ENCODE measurements at places on chromosomes 12 and 14. TPM values are rescaled to one million over a fixed set of nuclear protein-coding genes. Genes with fewer than 3 reads are reported as not detected.

DNA sequence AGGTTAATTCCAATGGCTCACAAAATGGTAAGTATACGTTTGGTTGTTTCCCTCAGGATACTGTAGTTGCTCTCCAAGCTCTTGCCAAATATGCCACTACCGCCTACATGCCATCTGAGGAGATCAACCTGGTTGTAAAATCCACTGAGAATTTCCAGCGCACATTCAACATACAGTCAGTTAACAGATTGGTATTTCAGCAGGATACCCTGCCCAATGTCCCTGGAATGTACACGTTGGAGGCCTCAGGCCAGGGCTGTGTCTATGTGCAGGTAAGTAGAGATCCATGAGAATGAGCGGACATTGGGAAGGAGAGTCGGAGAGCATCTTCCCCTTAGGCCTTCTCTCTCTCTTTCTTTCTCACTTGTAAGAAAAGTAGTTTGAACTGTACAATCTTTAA lies 45.4 kb downstream of the A2ML1 start:
- H3K4me1 ChIP-seq, result no peaks in the 10 kb centered on the region
- ATAC-seq, result no peak
- no peaks in the 10 kb centered on the region for H3K36me3 ChIP-seq
- H3K27ac ChIP-seq, result no peak overlapping the region
- no peak overlapping the region for H3K4me3 ChIP-seq

DNA sequence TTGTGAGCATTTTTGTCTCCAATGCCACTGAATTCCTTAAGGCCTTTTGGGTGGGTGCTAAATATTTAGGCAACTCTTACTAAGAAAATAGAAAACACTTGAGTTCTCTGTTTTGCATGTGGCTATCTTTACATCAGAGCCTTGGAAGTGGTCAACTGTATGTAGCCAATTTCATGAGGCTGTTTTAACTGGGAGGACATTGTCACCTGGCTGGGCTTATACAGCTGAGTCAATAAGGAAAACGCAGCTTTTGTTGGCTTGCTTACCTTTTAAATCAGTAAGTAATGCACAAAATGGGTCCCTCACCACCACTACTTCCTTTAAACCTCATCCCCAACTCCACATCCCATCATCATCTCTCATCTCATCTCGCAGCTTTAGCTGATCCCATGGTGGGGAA lies 194.3 kb downstream of the RGS6 start:
- no peak overlapping the region for H3K27ac ChIP-seq
- no peak overlapping the region for H3K4me3 ChIP-seq
- no peaks in the 10 kb centered on the region for H3K36me3 ChIP-seq
- no peaks in the 10 kb centered on the region for H3K4me1 ChIP-seq

GRCh38 chr12:67456431-67456901 lies 187.3 kb downstream of the CAND1 start:
- H3K27ac ChIP-seq, result no peak overlapping the region
- no peaks in the 10 kb centered on the region for H3K27me3 ChIP-seq
- no peaks in the 10 kb centered on the region for H3K36me3 ChIP-seq
- no peak overlapping the region for H3K4me3 ChIP-seq
- H3K4me1 ChIP-seq, result peaks cover 18% of the 10 kb centered on the region
- ATAC-seq, result peak; percentile 46

- H3K4me3 ChIP-seq, result no peak overlapping the region
- H3K36me3 ChIP-seq, result no peaks in the 10 kb centered on the region
- no peak for ATAC-seq
- no peaks in the 10 kb centered on the region for H3K4me1 ChIP-seq
Measured at GRCh38 chr12:74945771-74946198, 263.9 kb downstream of the KCNC2 start.

- H3K4me1 ChIP-seq, result no peaks in the 10 kb centered on the region
- H3K27me3 ChIP-seq, result no peaks in the 10 kb centered on the region
- ATAC-seq, result no peak
- H3K36me3 ChIP-seq, result peaks cover 8% of the 10 kb centered on the region
Measured at GRCh38 chr14:20996521-20996920, 2.6 kb upstream of the SLC39A2 start.

- no peaks in the 10 kb centered on the region for H3K27me3 ChIP-seq
- peak overlapping the region; percentile 65 for H3K27ac ChIP-seq
- H3K36me3 ChIP-seq, result no peaks in the 10 kb centered on the region
- peak; percentile 68 for ATAC-seq
- no peak overlapping the region for H3K4me3 ChIP-seq
Measured at GRCh38 chr12:56593909-56594621, 36.1 kb downstream of the BAZ2A start.

GRCh38 chr12:15788233-15789219 lies 662 bp downstream of the EPS8 start:
- peak overlapping the region; percentile 83 for H3K4me3 ChIP-seq
- no peaks in the 10 kb centered on the region for H3K36me3 ChIP-seq
- H3K27me3 ChIP-seq, result no peaks in the 10 kb centered on the region
- peak overlapping the region; percentile 89 for H3K27ac ChIP-seq

DNA sequence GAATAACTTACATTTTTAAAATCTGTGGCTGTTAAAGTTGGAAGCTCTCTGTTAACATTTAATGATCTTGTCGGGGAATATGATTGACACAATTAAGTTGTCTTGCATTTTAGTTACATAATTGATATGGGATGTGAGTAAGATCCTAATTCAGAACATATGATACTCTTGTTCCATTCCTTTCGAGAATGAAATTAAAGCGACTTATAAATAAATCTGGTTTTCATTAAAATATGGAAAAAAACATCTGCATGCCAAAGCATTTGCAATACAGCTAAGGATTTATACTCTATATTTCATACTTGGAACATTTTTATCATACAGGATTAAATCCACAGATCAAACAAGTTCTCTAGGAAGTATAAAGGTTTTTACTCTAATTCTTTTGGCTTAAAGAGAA lies 52.0 kb downstream of the SLC38A6 start:
- no peak for ATAC-seq
- H3K27me3 ChIP-seq, result no peaks in the 10 kb centered on the region
- no peaks in the 10 kb centered on the region for H3K36me3 ChIP-seq

- H3K27me3 ChIP-seq, result no peaks in the 10 kb centered on the region
- no peaks in the 10 kb centered on the region for H3K4me1 ChIP-seq
- H3K36me3 ChIP-seq, result no peaks in the 10 kb centered on the region
- ATAC-seq, result no peak
Measured at GRCh38 chr14:94011795-94012194, 14.3 kb upstream of the OTUB2 start.

DNA sequence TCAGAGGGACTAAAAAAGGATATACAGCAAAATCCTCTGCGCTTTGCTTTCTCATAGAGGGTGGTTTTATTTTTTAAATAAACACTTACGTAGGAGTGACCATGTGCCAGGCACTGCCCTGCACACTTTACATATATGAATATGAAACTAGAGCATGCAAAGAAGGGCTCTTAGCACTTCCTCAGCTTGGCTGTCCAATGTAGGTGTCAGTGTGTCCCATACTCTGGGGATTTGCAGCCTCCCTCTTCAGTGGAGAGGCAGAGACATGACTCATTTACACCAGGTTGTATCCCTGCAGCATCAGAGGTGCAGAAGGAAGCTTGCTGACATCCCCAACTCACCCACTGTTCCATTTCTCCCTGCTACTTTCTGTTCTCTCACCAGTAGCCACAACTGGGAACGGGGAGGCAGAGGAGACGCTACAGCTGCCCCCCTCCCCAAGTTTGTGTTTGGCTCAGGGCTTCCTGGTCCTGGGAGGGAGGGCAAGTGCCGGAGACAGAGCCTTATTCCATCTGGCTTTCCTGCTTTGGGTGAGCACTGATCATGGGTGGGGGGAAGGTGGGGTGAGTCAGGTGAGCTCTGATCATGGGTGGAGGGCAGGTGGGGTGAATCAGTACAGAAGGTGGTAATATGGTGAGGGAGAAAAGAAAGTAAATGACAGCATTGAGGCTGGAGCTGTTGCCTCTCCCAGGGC lies 4.9 kb upstream of the KRT5 start:
- ATAC-seq, result no peak
- H3K4me3 ChIP-seq, result no peak overlapping the region
- H3K27ac ChIP-seq, result no peak overlapping the region
- no peaks in the 10 kb centered on the region for H3K36me3 ChIP-seq
- no peaks in the 10 kb centered on the region for H3K4me1 ChIP-seq

- peak overlapping the region; percentile 77 for H3K4me3 ChIP-seq
- no peaks in the 10 kb centered on the region for H3K27me3 ChIP-seq
- ATAC-seq, result no peak
- H3K4me1 ChIP-seq, result peaks cover 27% of the 10 kb centered on the region
- no peaks in the 10 kb centered on the region for H3K36me3 ChIP-seq
Measured at GRCh38 chr12:56220611-56221231, 1.0 kb downstream of the RNF41 start.

GRCh38 chr14:54001189-54001878 lies 44.7 kb upstream of the BMP4 start:
- H3K27ac ChIP-seq, result no peak overlapping the region
- H3K27me3 ChIP-seq, result no peaks in the 10 kb centered on the region
- H3K4me1 ChIP-seq, result no peaks in the 10 kb centered on the region
- no peak overlapping the region for H3K4me3 ChIP-seq

Gene C12orf60
- 1.5 TPM for total RNA-seq

Gene TAS2R19
- total RNA-seq, result 5.7 TPM

Gene ERBB3
- total RNA-seq, result 19.3 TPM

Gene PPP1R36
- 1.3 TPM for total RNA-seq

Gene SOAT2
- total RNA-seq, result 0.31 TPM

Gene BDKRB1
- 0.50 TPM for total RNA-seq

Gene MARCHF9
- 3.4 TPM for total RNA-seq

Gene ZDHHC22
- total RNA-seq, result 0.12 TPM

Gene TAS2R30
- 1.3 TPM for total RNA-seq

Gene CELA1
- not detected for total RNA-seq

Gene GLIPR1L1
- not detected for total RNA-seq

All from gastroesophageal sphincter (tissue), 4 donors.